IPS DF 19.7 (cell line): ENCODE measurements at places on chromosomes 2 and 18.

DNA sequence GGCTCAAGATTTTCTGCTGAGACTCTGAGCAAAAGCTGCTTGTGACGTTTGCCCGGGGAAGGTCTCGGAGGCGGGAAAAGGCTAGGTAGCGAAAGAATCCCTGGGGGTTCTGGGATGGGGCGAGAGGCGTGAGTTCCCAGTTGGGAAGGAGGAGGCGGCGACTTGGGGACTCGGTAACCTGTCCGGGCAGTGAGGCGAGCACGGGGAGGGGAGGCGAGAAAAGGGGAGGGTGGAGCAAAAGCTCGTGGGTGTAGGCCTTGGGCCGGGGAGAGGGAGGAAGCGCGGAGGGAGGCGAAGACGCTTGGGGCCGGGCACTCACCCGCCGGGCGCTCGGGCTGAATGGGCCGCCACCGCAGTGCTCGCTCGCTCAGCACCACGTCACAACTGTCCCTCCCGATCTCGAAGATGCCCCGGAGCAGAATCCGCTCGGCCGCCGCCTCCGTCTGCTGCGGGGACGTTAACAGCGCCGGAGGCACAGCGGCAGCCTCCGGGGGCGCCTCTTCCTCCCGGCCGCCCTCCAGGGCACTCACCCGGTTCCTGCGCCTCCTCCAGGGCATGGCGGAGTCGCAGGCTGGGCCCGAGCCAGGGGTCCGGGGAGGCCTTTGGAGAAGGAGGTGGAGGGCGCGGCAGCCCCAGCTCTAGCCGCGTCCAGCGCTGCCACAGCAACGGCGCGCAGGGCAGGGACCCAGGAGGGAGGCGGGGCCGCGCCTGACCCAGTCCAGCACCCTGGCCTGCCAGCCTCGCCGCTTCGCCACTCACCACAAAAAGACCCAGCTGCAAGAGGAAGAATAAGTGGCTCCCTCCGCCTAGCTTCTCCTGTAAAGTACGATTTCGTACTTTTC, at the start of gene CERKL:
CERKL (minus strand) TSS at position 656 of the 842 bp plus-strand sequence; CDS start at position 557, 99 bp downstream.
- DNase-seq, result peak; percentile 83

GRCh38 chr2:187581125-187581896, 27.1 kb upstream of the TFPI start:
- no peak for DNase-seq

DNA sequence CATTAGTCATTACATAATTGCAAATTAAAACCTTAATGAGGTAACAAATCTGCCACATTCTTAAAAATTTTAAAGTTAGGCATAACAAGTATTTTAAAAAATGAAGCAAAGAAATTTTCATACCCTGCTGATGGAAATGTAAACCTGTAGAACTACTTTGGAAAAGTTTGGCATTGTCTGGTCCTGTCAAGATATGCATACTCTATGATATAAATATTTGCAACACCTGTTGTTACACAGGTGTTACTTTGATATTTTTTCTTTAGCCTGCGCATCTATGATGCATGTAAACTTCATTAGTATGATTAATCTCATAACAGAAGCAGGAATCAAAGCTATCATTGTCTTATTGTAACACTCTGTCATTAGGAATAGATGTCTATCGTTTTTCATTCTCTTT, 634.3 kb downstream of the TRIB2 start:
- no peak for DNase-seq

GRCh38 chr2:64168756-64169155, 24.5 kb upstream of the PELI1 start:
- no peak for DNase-seq

DNA sequence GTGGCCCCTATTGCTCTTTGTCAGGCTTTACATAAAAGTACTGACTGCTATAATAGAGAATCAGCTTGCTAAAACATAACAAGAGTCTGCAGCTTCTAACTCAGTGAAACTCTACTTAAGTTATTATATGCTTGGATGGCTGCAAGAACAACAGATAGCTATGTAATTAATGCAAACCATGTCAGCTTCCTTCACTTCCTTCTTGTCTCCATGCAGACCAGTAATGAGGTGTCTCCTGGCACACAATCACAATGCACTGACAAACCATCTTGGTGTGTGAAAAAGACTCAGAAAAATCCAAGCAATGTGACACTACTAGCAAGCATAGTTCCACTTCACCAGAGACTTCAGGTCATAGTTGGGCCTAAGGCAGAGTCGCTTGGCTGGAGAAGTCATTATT, 2068.9 kb upstream of the PIK3C3 start:
- DNase-seq, result no peak

DNA sequence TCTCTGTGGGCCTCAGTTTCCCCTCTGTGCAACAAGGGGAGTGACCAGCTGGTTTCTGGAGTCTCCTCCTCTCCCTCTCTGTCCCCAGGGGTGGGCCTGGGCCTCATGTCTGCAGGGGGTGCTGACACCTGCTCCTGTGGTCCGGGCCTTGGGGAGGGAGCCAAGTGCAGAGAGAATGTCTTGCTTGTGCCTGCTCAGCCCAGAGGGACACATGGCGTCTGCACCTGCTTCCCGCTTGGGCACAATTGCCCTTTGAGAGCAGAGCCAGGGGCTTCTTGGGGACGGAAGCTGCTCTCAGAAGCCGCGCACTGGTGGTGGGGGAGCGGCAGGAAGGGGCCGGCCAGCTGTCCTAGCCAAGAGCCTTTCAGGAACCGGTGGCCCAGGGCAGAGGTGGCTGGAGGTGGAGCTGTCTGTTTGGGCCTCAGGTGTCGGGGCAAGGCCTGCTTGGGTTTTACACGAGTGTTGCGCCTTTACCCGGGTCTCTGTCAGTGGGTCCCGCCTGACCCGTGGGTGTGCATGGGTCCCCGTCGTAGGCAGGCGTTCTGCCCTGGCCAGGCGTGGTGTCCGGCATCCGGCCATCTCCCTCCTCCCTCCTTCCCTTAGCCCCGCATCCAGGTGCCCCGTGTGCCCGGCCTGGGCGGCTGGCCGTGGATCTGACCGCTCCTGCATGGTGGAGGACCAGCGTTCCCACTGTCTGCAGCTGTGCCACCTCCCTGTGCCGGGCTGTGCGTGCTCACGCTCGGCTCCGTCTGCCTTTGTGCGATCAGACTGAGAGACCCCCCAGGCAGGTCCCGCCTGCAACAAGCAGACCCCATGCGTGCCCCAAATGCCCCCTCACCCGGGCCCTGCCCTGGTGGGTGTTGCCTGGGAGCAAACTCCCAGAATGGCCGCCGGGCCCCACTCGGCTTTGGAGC, 4.0 kb downstream of the NEU4 start:
- no peak for DNase-seq

- no peak for DNase-seq
Observed at GRCh38 chr2:162172802-162173370, 20.8 kb upstream of the GCG start.

DNA sequence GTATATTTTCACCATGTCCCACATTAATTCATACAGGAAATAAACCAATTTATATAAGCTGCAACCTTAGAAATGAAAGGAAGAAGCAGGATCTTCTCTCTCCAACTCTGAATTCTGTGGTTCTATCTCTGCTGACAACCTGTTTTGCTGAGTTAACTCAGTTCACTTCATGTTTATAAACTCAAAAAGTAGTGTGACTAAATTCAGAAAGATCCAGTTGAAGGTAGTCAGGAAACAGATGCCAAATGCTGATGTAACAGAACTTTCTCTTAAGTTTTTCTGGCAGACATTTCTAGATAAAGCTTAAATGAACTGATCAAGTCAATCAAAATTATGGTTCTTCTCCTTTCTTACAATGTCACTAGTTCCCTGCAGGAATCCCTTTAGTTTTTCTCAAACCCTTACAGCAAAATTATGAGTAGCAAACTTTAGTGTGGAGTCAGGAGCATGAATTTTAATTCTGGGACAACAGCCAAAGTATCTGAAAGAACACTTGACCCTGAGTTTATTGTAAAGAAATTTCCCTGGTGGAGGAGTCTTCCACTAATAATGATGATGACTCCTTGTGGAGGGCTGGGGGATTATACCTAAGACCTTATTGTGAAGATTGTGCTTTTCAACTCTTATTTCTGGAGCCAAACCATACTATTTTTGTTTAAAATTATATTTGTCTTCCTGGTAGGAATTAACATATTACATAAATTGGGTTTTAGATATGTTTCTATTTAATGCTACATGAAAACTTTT, 216.9 kb downstream of the MYO3B start:
- DNase-seq, result no peak
